Activated CD4-positive, alpha-beta T cell treated with anti-CD3 and anti-CD28 coated beads, Interleukin-2, amount 50 U/mL, for 4 hours (primary cell): ENCODE measurements at places on chromosomes 5 and 9.

- DNase-seq = no peak
These were observed 46.2 kb upstream of the KIF2A start for GRCh38 chr5:62259699-62260250.

DNA sequence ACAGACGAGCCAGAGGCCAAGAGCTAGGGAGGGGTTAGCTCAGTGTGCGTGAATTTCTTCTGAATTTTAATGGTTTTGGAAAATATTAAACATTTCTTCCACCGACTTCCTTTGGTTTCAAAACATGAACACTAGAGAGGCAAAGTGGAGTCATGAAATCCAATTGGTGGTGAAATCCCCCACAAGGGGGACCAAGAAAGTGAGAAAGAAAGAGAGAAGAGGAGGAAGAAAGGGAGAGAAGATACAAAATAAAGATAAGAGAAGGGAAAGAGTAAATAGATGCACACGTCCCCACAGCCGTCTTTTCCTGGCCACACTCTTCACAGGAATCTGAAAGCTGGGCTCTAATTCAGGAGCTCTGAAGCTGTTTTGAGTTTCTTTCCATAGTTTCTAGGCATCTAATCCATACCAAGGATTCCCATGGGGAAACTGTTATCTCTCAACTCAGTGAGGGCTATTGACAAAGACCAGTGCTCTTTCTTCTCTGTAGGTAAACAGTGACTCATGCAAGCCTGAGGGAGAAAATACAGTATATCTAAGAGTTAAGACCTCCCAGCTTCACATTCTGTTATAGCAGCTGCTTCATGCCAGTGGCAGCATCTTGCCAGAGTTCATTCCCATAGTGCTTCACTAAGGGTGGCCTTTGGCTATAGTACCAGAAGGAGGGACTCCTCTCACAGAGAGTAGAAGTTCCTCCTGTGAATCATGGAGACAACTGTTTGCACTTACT is 115.8 kb upstream of the LIFR start:
- DNase-seq = no peak

- no peak for DNase-seq
These were observed 52.3 kb upstream of the CD180 start for GRCh38 chr5:67248703-67249589.

- DNase-seq = no peak
These were observed 850.6 kb upstream of the WWC1 start for GRCh38 chr5:167440846-167441245.

GRCh38 chr9:137299203-137299565 is 2.9 kb downstream of the NRARP start:
- no peak for DNase-seq

GRCh38 chr5:57215629-57216195 is 41.9 kb downstream of the GPBP1 start:
- DNase-seq = no peak

GRCh38 chr5:112283034-112283582 is 136.0 kb downstream of the EPB41L4A start:
- no peak for DNase-seq

DNA sequence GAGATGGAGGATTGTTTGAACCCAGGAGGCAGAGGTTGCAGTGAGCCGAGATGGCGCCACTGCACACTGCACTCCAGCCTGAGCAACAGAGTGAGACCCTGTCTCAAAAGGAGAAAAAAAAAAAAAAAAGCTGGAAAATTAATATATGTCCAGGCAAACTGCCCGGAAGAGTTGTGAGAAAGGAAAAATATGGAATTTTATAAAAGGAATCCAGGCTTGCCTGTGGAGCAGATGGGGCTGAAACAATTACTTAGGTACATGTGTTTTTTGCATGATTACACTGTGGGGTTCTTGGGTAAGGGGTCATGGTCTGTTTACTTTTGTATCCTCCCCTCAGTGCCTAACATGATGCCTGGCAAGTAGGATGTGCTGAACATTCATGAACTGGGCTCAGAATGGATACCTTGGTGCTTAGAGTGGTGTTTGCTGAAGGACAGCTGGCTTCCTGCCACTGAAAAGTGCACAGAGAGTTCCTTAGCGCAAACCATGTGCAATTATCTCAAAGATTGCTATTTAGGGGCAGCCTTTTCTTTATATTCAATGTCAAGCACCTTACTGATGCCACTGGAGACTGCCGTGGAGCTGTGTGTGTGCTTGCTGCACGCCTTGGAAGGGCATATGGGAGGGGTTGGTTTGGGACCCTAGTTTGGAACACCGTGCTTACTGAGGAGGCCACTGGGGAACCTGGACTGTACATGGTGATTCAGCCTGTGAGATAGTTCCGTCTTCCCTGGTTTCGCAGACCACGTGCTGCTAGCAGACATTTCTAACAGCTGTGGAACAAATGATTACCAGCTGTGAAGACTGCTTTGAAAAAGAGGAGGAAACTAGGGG is 78.4 kb downstream of the MAP1B start:
- DNase-seq = no peak

DNA sequence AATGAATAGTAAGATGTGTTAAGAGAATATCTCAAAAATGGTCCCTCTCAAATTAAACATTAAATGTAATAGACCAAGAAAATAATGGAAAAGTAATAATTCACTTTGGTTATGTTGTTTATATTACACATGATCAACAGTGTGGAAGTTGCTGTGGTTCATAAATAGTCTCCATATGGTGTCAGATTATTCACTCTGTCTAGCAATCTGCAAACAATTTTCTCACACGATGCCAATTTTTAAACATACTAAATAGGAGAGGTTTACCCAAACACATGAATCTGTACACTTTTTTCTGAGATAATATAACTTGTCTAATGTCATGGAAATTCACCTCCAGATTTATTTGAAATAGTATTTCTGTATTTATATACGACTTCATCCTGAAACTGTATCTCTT is 217.4 kb upstream of the FBXL7 start:
- DNase-seq = no peak

GRCh38 chr5:77569409-77569808 is 69.1 kb downstream of the OTP start:
- DNase-seq = no peak

- no peak for DNase-seq
These were observed 13.6 kb downstream of the MCCC2 start for GRCh38 chr5:71600783-71601182.

- DNase-seq = no peak
These were observed 38.3 kb downstream of the SAR1B start for GRCh38 chr5:134594336-134594735.

- no peak for DNase-seq
These were observed 861 bp downstream of the NTRK2 start for GRCh38 chr9:84670138-84671041.

DNA sequence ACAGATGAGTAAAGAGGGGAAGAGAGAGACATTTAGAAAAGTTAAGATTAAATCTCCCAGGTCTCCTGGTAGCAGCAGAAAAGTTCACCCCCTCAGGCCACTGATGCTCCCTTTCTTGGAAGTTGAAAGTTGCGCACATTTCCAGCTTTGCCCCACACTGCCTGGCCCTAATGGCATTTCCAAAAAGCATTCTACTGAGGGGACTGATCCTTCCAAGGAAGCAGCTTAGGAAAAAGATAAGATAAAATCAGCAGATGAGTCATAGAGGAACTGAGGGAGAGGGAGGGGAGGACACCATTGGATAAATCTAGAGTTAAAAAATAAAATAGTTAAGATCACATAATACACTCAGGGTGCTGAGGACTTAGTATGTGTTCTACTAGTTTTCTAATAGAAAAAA is 67.6 kb upstream of the SLC12A2 start:
- DNase-seq = no peak

DNA sequence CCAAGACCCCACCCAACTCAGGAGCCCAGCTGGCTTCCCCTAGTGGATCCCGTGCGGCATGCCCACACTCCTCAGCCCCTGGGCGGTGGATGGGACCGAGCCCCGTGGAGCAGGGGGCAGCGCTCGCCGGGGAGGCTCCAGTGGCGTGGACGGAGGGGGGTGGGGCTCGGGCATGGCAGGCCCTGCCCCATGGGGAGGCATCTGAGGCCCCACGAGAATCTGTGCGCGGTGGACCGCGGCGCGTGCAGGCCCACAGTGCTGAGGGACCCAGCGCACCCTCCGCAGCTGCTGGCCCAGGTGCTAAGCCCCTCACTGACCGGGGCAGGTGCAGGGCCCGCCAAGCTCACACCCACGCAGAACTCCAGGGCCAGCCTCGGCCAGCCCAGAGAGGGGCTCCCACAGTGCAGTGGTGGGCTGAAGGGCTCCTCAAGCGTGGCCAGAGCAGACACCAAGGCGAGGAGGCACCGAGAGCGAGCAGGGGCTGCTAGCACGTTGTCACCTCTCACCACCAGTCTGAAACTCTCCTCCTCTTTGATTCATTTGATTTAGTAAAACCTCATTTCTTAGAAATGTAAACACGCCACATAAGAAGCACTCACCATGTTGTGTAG is 25.6 kb downstream of the RNF130 start:
- DNase-seq = no peak
